ENCODE measurements at places on chromosomes 12 and 14.

DNA sequence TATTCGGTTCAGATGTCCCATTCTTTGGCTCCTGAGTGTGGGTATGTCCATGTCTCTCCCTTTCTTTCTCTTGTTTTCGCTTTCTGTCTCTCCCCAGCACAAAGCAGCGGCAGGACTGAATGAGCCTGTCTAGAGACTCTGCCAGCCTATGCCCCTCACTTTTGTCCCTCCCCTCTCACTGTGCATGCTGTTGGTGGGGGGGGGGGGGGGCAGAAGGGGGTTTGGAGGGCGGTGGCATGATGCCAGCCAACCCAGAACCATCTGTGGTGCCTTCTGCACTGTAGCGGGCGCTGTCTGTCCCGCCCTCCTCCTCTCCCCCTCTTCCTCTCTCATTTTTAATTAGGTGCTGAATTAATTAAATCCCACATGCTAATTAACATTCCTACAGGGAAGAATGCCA, 17.7 kb downstream of the NGDN start:
- no peak for DNase-seq

DNA sequence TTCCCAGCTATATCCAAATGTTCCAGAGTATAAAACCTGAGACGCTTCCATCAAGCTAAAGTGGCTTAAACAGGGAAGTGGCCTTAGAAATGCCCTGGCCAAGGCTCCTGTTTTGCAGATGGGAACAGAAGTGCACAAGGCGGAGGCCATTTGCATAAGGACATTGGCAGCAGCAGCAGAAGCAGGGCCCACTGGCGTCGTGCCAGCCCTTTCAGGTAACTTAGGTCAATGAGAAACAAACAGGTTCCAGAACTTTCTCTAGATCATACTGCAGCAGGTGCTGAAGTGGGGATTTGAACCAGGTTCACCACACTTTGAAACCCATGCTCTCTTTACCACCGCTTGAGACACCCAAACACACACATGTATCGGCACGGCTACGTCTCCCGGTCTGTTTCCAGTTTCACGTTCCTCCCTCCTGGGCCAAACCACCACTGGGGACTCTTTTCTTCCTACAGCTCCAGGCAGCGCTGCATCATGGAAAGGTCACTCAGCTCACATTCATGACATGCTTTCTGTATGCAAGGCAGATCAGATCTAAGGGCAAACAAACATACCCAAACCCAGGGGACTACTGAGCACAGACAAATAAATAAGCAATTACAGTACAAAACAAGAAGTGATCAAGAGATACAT, 46.0 kb upstream of the PLEKHG6 start:
- no peak for DNase-seq

- no peak for DNase-seq
Measured at GRCh38 chr12:24198070-24198469, 248.6 kb upstream of the SOX5 start.

- peak; percentile 55 for DNase-seq
Measured at GRCh38 chr12:118044075-118044474, 16.9 kb downstream of the WSB2 start.

- no peak for DNase-seq
Measured at GRCh38 chr12:88424791-88425730, 155.2 kb downstream of the KITLG start.

GRCh38 chr12:131914179-131914702, 14.8 kb upstream of the PUS1 start:
- DNase-seq = no peak

DNA sequence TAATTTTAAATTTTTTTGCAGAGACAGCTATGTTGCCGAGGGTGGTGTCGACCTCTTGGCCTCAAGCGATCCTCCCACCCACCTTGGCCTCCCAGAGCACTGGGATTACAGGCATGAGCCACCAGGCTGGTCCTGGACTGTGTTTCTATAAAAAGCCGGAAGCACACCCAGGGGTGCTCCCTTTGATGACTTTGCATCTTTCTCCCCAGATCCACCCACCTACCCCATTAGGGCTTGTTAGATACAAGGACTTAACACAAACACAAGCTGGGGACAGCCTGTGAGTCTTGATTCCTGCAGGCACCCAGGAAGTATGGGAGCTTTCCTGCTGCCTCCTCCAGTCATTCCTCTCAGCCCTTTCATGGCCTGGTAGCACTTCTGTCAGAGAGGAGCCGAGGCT, 67.0 kb downstream of the MAP1LC3B2 start:
- no peak for DNase-seq

DNA sequence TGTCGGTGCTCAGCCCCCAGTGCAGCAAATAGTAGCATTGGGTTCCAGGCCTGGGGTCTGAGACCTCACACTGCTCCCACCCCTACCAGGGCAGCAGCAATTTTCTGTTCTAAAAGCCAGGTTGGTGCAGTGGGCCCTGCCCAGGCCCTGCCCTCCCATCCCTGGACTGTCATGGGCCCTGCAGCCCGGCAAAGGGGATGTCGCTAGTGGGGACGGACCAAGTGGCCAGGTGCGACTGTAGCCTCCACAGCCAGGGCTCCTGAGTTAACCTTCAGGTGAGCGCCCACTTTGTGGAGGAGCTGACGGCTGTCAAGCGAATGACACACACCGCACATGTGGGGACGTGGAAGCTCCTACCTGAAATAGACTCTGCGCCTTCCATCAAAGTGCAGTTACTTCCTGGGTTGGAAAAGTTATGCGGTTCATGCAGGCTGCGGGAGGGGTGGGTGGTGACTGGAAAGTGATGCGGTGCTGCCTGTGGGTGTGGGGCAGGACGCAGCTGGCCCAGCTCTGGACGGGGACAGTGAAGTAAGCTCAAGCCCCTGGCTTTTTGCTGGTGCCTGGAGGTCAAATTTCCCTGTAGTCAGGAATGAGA, 1.5 kb downstream of the INF2 start:
- no peak for DNase-seq

DNA sequence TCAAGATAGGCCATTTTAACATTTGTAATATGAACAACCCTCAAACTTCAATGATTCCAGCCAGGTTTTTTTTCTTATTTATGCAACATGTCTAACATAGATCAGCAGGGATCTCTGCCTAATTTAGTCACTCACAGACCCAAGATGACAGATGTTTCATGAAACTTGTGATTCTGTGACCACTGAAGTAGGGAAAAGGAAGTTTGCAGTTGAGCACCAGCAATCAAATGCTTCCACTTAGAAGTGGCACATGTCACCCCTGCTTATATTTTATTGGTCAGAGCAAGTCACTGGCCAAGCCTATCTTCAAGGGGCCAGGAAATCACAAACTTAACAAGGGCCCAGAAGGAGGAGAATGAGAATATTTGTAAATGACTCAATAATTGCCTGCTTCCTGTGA, 150.6 kb downstream of the BCAT1 start:
- DNase-seq = peak; percentile 68

DNA sequence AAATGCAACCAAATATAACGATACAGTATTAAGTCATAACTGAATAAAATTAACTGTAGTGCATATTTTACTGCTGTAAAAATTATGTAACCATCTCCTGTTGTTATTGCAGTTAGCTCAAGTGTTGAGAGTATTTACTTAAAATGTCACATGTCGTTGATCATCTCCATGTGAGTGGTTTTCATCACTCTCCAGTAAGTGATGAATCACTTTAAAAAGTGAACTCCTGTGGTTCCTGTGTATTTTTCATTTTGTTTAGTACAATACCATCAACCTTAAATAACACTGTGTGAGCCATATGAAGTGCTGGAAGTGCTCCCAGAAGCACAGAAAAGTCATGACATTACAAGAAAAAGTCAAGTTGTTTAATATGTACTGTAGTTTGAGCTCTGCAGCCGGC, 104.7 kb upstream of the SLCO1B1 start:
- no peak for DNase-seq

GRCh38 chr14:75933712-75934296, 48.0 kb downstream of the TGFB3 start:
- no peak for DNase-seq

GRCh38 chr12:93802293-93802692, 125.1 kb downstream of the CRADD start:
- no peak for DNase-seq

DNA sequence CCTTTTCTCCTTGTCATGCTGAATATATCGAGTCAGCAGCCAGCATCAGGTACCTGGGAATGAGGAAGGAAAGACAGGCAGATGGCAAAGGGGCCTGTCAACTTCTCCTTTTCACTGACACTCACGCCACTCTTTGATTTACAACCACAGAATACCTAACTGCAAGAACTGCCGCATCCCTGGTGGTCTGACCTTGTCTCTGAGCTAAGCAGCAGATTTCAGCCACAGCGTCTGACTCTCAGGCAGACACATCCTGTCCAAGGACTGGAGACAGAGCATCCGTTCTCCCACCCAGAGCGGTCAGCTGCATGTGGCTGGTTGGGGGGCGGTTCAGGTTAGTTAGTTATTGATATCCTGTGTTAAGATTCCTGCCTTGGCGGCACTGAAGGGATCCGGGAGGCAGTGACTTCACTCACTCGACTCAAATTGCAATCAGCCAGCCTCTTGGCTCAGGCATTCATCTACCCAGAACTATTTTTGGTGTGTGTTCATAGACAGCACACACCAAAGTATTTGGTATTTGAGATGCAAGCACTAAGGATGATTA, 11.2 kb upstream of the MAP1LC3B2 start:
- DNase-seq = no peak

GRCh38 chr12:91577586-91578539, 395.2 kb upstream of the DCN start:
- peak; percentile 17 for DNase-seq

GRCh38 chr12:93990832-93991803, 157.3 kb upstream of the PLXNC1 start:
- no peak for DNase-seq

GRCh38 chr12:28130625-28131598, 59.3 kb upstream of the CCDC91 start:
- peak; percentile 50 for DNase-seq

- DNase-seq = no peak
Measured at GRCh38 chr14:68442828-68443629, 349.8 kb downstream of the ZFP36L1 start.

- DNase-seq = no peak
Measured at GRCh38 chr12:121227294-121227693, 17.4 kb downstream of the P2RX4 start.

DNA sequence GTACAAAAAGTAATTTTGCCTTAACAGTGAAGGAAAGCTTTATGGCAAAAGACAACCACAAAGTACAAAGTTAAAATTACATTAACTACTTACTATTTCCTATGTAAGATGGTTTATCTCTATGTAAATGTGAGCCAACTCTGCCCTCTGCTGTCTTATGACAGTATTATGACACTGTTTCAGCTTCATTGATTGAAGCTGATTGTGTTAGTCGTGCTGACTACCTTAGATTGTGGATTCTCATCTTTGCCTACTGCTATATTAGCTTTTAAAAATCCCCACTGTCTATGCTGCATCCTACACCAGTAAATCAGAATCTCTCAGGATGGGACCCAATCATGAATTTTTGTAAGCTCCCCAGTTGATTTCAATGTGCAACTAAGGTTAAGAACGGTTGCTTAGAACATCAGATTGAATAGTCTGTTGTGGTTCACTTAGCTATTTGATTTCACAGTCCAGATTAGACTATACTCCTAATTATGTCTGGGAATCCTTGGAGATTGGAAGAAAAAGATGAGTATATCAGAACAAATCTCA, 12.2 kb upstream of the SPTB start:
- peak; percentile 55 for DNase-seq

DNA sequence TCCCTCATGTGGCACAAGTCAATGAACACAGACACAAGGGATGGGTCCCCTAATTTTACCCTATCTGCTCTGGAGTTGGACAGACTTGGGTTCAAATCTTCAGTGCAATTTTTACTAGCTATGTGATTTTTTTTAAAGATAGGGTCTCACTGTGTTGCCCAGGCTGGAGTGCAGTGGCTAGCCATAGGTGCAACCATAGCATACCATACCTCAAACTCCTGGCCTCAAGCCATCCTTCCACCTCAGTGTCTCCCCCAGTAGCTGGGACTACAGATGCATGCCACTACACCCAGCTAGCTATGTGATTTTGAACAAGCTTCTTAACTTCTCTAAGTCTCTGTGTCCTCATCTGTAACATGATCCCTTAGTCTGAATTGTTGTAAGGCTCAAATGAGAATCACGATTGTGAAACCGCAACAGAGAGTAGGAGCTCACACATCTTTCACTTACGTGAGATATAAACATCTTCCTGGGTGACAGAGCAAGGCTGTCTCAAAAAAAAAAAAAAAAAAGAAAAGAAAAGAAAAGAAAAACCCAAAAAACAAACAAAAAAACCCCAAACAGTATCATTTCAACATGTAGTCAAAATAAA, 4.7 kb downstream of the CALCOCO1 start:
- no peak for DNase-seq

Measured in activated CD4-positive, alpha-beta T cell treated with anti-CD3 and anti-CD28 coated beads, Interleukin-10, Interleukin-2, amounts not matched to agents 100 ng/mL and 50 ng/mL, durations not matched to agents 16 hours and 8 hours (primary cell).